ENCODE measurements at places on chromosomes 3 and 15.

- no peak for DNase-seq
Observed at GRCh38 chr3:150107429-150108175, 136.9 kb upstream of the PFN2 start.

DNA sequence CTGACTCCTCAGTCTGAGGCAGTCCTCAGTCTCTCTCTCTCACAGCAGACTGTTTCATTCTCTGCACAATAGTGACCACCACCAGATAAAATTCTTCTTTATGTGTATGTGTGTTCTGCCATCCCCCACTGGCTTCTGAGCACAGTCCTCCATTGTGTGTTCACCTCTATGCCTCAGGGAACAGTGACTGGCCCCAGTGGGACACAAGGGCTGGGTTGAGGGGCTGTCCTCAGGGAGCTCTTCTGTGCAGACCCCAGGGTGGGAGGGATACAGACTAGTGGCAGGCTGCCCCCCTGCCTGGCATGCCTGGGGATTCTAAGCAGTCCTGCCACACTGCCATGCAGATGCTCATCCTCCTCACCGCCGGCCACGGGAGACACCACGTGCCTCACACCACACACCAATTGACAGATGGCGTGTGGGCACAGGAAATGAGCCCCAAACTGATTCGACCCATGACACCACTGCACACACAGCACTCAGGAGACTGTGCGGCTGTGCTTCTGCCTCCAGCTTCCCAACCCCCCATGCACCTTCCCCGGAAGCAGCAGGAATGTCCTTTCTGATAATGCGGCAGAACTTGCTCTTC lies 237.6 kb upstream of the CHRNA7 start:
- no peak for DNase-seq

DNA sequence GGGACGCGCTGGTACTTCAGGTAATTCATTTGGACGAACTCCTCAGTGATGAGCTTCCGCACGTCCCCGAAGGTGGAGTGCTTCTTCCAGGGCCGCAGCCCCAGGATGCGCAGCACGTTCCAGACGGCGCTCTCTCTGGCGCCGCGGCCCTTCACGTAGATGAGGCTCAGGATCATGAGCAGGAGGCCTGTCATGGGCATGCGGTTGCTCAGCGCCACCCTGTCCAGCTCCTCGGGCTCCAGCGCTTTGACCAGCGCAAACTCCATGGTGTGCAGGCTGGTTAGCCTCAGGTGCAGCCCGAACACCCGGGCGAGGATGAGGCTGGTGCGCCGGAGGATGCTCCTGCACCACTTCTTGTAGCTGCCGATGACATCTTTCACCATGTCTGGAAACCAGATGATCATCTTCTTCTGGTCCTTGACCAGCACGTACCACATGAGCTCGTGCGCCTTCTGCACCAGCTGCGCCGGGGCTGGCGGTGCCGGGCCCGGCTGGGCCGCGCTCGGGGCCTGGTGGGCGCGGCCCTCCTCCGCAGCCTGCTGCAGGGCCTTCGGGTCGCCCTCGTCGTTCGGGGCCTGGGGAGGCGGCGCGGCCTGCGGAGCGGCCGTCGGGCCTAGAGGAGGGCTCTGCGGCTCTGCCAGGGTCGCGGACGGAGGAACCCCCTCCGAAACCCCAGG lies 501 bp downstream of the NDN start:
- DNase-seq = no peak

DNA sequence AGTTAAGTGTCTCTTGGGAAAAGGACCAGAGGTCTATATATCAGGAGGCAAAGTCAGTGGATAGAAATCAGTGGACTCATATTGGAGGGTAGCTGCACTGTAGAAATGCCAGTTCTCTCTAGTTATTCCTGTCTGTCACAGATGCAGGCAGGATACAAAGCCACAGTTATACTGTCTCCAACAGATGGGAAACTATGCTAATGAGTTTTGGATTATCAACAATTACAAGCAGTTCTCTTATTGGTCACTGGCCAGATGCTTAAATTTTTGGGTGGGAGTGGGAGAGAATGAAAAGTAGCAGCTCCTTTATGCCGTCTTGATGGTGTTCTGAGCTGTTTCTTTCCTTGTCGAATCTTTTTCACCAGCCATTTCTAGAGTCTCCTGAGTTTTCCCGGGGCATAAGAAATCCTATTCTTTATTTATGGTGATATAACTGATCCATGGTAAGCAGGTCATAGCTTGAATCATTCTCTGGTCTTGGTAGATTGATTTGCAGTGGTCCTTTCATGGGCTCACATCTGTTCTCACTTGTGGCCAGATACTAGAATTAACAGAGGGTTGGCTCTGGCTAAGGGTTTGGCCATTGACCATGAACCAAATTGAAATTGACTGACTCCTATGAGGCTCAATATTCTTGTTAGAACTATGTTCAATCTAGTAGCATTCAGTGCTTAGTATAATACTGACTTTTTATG lies 44.6 kb upstream of the RBMS3 start:
- no peak for DNase-seq

DNA sequence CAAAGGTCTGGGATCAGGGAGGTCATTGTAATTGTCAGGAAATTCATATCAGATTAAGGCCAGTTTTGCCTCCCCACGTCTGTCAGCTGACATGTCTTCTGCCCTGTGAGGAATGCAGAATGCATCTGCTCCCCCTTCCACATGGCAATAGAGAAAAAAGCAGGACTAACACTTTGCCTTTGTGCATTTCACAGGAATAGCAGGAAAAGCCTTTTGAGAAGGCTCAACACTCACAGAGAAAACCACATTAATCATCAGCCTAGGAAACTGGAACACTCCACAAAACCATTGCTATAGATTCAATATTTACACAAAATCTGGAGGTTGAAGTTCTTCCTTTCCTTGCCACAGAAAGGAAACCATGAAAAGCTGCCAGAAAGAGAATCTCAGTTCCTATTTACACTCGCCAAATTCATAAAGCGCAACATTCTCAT lies 165.2 kb upstream of the HES1 start:
- DNase-seq = no peak

GRCh38 chr3:157753787-157754136 lies 250.5 kb upstream of the VEPH1 start:
- DNase-seq = no peak

DNA sequence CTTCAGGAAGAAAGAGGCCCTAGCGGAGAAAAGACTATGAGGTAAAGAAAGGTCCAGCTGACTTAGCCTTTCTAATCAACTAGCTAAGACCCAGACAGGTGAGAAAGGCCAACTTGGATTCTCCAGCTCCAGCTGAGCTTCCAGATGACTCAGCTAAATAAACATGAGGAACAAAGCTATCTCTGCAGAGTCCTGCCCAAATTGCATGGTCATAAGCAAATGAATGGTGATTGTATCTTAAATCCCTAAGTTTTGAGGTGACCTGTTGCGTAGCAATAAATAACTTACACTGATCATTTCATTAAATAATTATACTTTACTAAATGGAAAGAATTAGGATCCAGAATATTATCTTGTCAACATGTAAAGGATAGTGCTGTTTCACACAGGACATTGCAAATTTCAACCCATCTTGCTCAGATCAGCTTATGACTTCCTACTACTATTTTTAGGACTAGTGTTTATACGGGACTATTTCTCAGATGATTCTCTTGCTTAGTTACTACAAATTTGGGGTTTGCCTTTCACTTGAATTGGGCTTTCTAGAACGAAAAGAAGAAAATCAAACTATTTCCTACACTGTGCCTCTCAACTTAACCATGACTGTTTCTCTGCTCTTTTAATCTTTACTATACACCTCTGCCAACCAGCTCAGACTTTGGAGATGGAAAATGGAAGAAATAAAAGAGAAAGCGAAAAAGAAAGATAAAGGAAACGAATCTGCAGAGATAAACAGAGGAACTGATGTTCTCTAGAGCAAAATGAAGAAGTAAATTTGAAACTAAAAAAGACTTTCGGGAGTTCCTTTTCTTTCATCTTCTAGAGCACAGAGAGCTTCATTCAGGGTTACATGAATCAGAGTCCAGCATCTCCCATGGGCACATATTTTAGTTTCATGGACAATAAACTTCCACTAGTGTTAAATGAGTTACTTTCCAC lies 6.6 kb upstream of the ADGRG7 start:
- DNase-seq = no peak

GRCh38 chr3:17030438-17030837 lies 145.7 kb downstream of the PLCL2 start:
- no peak for DNase-seq

DNA sequence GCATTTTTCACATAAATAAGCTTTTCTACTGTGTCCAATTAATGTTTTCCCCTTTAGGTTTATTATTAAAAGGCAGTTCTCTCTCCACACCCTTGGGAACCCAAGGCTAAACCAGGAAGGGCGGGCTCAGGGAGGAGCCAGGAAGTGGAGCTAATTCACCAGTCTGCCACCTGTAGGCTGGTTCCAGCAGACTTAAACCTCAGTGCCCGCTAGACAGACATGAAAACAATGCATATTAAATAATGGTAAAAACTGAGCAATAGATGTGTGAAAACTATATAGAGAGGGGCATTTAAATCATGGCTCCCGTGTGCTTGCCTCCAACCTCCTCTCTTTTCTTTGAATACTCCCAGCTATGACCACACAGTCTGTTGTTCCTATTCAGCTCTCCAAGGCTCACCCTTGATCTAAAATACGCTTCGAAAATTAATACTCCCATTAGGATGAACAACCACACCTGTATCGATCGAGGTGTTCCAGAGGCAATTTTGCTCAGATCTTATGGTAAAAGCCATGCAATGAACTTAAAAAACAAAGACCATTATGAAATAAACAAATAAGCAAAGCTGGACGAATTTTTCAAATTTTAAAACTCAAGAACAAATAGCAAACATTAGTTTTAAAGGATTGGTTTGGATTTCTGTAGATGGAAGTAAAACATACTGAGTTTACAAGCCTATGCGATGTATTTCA lies 253.3 kb downstream of the TJP1 start:
- no peak for DNase-seq

- DNase-seq = no peak
Observed at GRCh38 chr3:106190296-106190695, 321.5 kb upstream of the CBLB start.

DNA sequence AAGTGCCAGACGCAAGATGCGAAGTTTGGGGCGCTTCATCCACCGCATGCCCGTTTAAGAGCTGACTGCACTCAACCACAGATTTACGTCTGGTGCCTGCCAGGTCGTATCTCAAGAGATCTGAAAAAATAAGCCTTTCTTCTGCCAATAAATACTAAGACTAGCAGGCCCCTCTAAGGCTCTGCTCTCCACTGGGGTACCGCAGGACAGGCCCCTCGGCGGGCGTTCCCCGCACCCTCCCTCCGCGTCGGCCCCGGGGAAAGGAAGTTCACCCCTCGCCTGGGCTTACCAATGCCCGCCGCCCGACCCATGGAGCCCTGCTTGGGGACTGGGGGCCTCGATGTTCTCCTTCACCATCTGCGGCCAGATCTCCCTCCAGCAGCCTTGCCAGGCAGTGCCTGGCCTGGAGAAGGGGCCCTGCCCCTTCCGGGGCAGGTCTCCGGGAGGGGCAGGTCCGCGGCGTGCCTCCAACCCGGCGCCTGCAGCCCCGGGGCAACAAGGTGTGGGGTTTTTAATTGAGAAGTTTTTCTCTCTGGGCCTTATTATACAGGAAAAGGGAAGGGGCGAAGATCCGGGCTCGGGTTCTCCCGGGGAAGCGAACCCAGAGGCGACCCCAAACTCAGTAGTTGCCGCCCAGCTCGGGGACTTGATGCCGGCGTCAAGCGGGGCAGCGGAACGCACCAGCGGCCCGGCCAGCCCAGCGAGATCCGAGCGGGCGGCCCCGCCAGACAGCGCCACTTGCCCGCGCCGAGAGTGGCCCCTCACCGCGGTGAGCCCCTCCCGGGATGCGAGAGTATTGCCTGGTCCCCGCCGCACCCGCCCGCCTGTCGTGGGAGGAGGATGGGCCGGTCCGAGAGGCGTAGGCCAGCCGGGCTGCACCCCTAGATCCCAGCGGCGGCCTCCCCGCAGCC lies 735 bp downstream of the GOLGA8B start:
- DNase-seq = peak; percentile 56
